ENCODE measurements at places on chromosomes 12 and 14.

- no peak for DNase-seq
Measured at GRCh38 chr12:108822497-108823205, 34.7 kb downstream of the SSH1 start.

- DNase-seq, result no peak
Measured at GRCh38 chr12:50662116-50662510, 101.8 kb upstream of the ATF1 start.

DNA sequence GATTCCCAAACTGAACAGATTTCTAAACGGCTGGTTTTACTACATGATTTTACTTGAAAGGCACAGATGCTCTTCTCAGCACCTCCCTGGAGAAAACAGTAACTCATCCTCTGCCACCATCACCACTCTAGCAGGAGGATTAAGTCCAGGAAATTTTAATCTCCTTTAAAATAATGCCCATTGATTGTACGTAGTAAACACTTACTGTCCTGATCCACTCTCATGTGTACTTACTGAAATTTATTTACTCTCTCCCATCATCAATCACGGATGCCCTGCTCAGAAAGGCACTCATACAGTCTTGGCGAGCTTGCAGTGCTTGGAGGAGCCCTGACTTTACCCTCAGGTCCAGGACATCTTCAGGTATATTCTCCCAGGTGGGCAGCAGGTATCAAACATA is 239.8 kb upstream of the EGLN3 start:
- DNase-seq, result no peak

GRCh38 chr12:78324234-78324633 is 493.5 kb downstream of the NAV3 start:
- DNase-seq, result no peak

DNA sequence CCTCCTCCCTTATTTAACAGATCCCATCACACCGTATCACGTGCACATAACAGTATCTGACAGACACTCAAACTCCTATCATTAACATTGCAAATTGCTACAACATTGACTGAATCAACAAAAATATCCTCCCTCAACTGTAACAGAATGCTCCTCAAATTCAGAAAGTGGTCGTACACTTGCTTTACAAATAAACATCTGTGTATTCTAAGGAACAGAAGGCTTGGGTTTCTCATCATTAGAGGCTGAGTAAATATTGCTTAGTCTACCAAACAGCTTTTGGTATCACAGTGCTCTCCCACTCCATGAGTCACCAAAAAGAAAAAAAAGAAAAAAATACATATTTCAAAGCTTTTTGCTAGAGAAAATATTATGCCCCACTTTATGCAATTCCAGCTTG is 23.9 kb downstream of the FERMT2 start:
- DNase-seq, result no peak
